ENCODE measurements at places on chromosomes 5 and 9.

DNA sequence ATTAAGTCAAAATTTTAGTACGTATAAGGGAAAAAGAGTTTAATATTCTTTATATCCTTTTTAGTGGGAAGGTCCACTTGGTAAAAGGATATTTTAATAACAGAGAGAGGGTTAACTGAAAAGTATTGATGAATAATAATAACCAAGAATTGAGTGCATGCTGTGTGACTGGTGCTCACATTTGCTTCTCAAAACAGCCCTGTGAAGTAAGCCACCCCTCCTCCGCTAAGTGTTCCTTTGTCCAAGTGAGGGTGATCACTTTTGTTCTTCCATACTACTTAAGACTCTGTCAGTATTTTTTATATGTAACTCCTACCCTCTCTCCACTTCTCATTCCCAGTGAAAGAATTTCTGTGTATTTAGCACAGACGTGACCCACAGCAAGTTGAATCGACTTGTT, 51.5 kb downstream of the SLC44A1 start:
- no peaks in the 10 kb centered on the region for H3K36me3 ChIP-seq
- H3K4me3 ChIP-seq, result no peak overlapping the region
- H3K4me1 ChIP-seq, result peaks cover 17% of the 10 kb centered on the region
- H3K27me3 ChIP-seq, result no peaks in the 10 kb centered on the region

DNA sequence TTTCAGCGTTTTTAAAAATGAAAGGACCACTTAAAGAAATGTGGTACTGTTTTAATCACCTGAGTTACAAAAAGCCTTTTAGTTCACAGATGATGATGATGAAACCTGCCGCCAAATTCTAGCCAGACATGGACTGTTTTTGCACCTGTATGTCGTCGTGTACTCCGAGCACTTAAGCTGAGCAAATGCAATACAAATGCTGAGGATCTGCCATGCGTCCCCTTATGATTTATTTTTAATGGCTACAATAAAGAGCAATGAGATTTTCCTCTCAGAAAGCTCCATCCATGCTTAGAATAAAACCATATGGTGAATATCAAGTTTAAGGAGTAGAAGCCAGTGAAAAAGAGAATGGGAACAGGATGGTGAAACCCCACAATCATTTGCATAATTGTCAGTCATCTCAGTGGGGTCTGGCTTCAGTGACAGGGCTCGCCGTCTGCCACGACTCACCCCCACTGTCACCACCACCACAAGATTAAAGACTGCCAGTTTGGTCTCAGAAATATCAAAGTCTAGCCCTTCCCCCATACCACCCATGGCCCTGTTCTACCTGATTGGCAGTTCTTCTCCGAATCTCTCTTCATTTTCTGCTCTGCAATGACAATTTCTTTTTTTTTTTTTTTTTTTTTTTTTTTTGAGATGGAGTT, 159.9 kb downstream of the GOLPH3 start:
- peaks cover 15% of the 10 kb centered on the region for H3K4me1 ChIP-seq
- no peak for DNase-seq
- peaks cover 4% of the 10 kb centered on the region for H3K36me3 ChIP-seq
- no peak overlapping the region for H3K4me3 ChIP-seq
- no peak overlapping the region for H3K27ac ChIP-seq

- H3K27me3 ChIP-seq, result no peaks in the 10 kb centered on the region
- no peak overlapping the region for H3K27ac ChIP-seq
- H3K4me1 ChIP-seq, result no peaks in the 10 kb centered on the region
- H3K36me3 ChIP-seq, result no peaks in the 10 kb centered on the region
- no peak for DNase-seq
Measured at GRCh38 chr9:82206490-82206889, 217.9 kb downstream of the SPATA31D1 start.

- H3K4me3 ChIP-seq, result no peak overlapping the region
- no peaks in the 10 kb centered on the region for H3K36me3 ChIP-seq
- H3K27ac ChIP-seq, result no peak overlapping the region
- DNase-seq, result peak; percentile 72
- no peaks in the 10 kb centered on the region for H3K27me3 ChIP-seq
Measured at GRCh38 chr9:110217656-110218099, 9.7 kb upstream of the C9orf152 start.

DNA sequence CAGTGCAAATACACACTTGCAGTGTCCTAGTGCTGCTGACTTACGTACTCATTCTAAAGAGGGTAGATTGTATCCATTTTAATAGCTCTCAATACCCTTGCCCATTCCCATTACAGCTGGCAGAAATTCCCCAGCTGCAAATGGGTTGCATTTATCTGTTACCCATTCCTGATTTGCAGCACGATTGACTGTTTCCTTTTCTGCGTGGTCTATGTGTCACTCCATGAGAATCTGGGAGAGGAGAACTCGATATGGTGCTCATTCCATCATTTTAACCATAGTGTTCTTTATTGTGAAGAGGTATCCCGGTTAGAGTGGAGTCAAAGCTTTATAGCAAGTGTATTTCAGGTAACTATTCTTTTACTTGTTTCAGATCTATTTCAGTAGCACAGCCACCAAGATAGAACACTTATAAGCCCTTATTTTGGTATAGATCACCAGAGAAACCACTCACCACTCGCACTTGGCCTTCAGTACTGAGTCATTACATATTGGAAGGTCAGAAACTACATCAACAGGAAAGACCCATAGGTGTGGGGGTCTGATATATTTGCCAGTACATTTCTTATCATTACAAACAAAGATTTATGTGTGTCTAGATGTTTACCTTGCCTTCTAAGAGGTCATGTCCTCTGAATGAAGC, 139.5 kb downstream of the MUSK start:
- no peak overlapping the region for H3K27ac ChIP-seq
- H3K27me3 ChIP-seq, result no peaks in the 10 kb centered on the region
- H3K4me3 ChIP-seq, result no peak overlapping the region
- no peaks in the 10 kb centered on the region for H3K36me3 ChIP-seq

DNA sequence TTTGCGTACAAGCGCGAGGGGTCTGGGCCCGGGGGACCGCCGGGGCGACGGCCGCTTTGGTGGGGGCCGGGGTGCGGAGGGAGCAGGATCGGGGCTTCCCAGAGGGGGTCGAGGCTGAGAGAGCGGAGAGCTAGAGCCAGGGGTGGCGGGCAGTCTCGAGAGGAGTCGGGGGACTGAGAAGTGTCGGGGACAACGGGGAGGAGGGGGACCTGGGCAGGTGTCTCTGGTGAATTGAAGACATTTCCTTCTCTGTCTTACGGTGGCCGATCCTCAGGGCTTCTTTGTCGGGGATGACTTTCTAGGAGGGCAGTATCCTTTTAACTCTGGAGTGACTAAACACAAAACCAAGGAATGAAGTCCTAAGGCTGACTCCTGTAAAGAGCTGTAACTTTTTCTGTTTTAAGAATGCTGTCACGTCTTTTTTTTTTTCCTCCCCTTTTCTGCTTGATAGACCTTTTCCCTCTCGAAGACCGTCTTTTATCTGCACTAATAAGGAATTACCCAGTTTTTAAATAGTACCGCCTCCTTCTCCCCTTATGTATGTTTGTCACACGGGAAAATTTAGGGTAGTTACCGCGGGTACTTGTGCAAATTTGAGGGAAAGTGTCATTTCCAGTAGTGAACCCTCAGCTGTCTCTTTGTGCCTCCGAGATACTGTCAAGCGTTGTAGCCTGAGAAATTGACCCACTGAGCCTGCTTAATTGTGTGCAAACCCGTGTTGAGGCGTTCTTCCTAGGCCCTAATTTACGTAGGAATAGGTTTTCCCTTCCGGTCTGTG, 822 bp downstream of the DENND4C start:
- H3K4me1 ChIP-seq, result peaks cover 28% of the 10 kb centered on the region
- peak; percentile 11 for DNase-seq
- no peaks in the 10 kb centered on the region for H3K36me3 ChIP-seq
- no peaks in the 10 kb centered on the region for H3K27me3 ChIP-seq
- peak overlapping the region; percentile 95 for H3K4me3 ChIP-seq
- peak overlapping the region; percentile 89 for H3K27ac ChIP-seq

GRCh38 chr9:110573305-110573704, 6.2 kb downstream of the SVEP1 start:
- DNase-seq, result no peak
- H3K4me3 ChIP-seq, result no peak overlapping the region
- peaks cover 8% of the 10 kb centered on the region for H3K27me3 ChIP-seq
- no peaks in the 10 kb centered on the region for H3K4me1 ChIP-seq

GRCh38 chr9:70020991-70021571, 22.6 kb upstream of the MAMDC2 start:
- no peaks in the 10 kb centered on the region for H3K4me1 ChIP-seq
- DNase-seq, result no peak
- no peak overlapping the region for H3K4me3 ChIP-seq
- no peaks in the 10 kb centered on the region for H3K36me3 ChIP-seq

- no peaks in the 10 kb centered on the region for H3K36me3 ChIP-seq
- H3K4me1 ChIP-seq, result no peaks in the 10 kb centered on the region
- no peak for DNase-seq
- H3K27me3 ChIP-seq, result no peaks in the 10 kb centered on the region
- H3K27ac ChIP-seq, result no peak overlapping the region
Measured at GRCh38 chr9:16960084-16960483, 89.6 kb upstream of the BNC2 start.

DNA sequence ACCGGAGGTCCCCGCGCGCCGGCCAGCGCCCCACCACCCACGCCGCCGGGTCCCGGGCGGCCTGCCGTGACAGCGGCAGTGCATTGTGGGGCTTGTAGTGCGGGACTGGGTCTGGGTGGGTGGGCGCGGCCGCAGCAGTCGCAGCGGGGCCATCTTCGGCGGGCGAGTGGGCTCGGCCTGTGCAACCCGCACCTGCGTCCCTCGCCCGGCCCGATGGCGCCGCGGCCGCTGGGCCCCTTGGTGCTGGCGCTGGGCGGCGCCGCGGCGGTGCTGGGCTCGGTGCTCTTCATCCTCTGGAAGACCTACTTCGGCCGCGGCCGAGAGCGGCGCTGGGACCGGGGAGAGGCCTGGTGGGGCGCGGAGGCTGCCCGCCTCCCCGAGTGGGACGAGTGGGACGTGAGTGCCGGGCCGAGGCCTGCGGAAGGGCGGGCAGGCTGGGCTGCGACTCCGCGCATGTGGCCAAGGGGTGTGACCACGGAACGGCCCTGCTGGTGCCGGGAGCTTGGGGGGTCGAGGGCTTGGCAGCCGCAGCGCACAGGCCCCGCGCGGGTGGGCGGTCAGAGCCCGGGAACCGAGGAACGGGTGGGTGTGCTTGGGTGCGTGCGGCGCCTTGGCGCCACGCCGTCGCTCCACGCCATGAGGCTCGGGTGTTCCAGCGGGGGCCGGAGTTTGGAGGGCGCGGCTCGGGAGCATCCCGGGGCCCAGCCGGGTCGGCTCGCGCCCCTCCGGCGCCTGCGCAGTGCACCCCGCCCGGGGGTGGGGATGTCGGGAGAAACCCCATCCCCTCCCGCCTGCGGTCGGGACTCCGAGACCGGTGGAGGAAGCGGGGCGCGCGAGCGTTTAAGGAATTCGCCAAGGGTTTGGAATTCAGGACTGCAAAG, at the start of gene ARL10:
ARL10 (plus strand) TSS at position 137 of the 881 bp plus-strand sequence; CDS start at position 214, 77 bp downstream.
- no peak within 1 kb of the TSS for H3K27ac ChIP-seq
- H3K36me3 ChIP-seq, result no peaks in the 10 kb centered on the region
- H3K4me3 ChIP-seq, result peak within 1 kb of the TSS; percentile 83
- peaks cover 25% of the 10 kb centered on the region for H3K4me1 ChIP-seq
- DNase-seq, result peak; percentile 40
- peaks cover 3% of the 10 kb centered on the region for H3K27me3 ChIP-seq

GRCh38 chr9:80699511-80699998, 989.8 kb downstream of the TLE1 start:
- DNase-seq, result no peak
- no peak overlapping the region for H3K4me3 ChIP-seq
- H3K36me3 ChIP-seq, result no peaks in the 10 kb centered on the region
- H3K4me1 ChIP-seq, result no peaks in the 10 kb centered on the region

- DNase-seq, result no peak
- H3K4me3 ChIP-seq, result no peak overlapping the region
- no peaks in the 10 kb centered on the region for H3K27me3 ChIP-seq
Measured at GRCh38 chr5:96067251-96067650, 105.6 kb upstream of the ELL2 start.

DNA sequence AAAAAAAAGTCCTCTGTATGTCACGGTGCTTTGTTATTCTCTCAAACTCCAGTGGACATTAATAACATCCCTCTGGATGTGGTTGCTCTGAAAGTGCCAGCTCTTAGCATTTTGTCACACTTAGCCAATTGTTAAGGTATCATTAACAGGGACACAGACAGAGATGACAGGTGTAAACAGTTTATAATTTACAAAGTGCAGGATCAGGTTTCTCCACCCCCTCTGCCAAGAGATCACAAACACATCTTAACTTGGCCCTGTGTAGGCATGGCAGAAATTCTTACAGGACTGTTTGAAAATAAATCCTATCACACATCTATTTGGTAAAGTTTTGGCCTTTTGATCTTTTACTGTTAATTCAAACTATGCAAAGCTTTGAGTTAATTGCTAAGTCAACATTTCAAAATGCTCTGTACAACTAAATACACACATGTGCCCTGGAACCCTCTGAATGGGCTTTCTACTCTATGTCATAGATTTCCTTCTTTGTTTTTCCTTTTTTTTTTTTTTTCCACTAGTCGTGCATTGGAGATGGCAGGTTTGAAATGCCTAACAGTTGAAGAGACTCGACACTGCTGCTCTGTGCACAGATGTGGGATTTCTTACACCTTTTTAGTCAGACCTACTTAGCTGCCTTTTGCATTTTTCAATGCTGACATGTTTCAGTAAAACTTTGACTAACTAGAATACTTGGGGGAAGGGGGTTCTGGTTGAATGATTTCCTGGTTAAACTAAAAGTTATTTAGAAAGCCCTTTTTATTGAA, 41.7 kb downstream of the SEMA6A start:
- H3K36me3 ChIP-seq, result no peaks in the 10 kb centered on the region
- H3K4me1 ChIP-seq, result no peaks in the 10 kb centered on the region
- no peak for DNase-seq
- H3K27me3 ChIP-seq, result no peaks in the 10 kb centered on the region

GRCh38 chr9:20048985-20049384, 260.1 kb upstream of the SLC24A2 start:
- H3K4me3 ChIP-seq, result no peak overlapping the region
- DNase-seq, result peak; percentile 26
- no peaks in the 10 kb centered on the region for H3K4me1 ChIP-seq
- H3K36me3 ChIP-seq, result no peaks in the 10 kb centered on the region

- H3K27me3 ChIP-seq, result no peaks in the 10 kb centered on the region
- H3K36me3 ChIP-seq, result peaks cover 2% of the 10 kb centered on the region
- no peak overlapping the region for H3K4me3 ChIP-seq
- H3K27ac ChIP-seq, result no peak overlapping the region
- no peak for DNase-seq
Measured at GRCh38 chr9:96523374-96523773, 73.4 kb downstream of the HABP4 start.

DNA sequence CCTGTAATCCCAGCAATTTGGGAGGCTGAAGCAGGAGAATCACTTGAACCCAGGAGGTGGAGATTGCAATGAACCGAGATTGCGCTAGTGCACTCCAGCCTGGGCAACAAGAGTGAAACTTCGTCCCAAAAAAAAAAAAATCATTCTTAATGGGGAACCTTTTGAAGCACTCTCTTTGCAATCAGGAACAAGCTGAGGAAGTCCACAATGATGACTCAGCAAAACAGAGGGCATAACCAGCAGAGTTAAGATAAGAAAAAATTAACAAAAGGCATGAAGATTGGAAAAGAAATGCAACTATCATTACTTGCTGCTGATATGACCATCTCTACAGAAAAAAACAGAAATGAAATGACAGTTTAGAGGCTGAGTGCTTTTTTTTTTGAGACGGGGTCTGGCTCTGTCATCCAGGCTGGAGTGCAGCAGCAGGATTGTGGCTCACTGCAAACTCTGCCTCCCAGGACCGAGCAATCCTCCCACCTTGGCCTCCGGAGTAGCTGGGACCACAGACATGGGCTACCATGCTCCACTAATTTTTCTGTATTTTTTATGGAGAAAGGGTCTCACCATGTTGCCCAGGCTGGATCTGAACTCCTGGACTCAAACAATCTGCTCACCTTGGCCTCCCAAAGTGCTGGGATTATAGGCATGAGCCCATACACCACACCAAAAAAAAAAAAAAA, 88.0 kb downstream of the FNBP1 start:
- H3K4me3 ChIP-seq, result peak overlapping the region; percentile 26
- DNase-seq, result peak; percentile 90
- peaks cover 51% of the 10 kb centered on the region for H3K36me3 ChIP-seq
- H3K4me1 ChIP-seq, result peaks cover 10% of the 10 kb centered on the region
